NCI-H345 (cell line): ENCODE measurements at places on chromosomes 3 and 15.

GRCh38 chr3:186534113-186534669 lies 10.0 kb downstream of the CRYGS start:
- DNase-seq, result no peak

DNA sequence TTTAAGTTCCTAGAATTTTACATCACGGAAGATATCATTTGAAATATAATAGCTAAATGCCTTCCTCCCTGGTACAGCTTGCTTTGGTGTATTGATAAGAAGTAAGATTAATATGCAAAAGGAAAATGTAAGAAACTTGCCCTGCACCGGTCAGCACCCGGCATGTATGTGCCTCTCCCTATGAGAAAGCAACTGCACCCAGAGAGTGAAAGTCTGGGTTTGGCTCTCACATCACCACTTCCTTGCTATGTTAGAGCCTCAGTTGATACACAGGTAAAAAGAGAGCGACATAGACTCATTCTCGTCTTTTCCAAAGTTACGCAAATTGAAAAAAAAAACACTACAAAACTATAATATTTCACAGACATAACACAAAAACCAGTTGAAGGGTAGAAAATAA lies 96.7 kb downstream of the FOXP1 start:
- DNase-seq, result no peak

- DNase-seq, result no peak
Observed at GRCh38 chr3:182357928-182358327, 435.4 kb upstream of the ATP11B start.

DNA sequence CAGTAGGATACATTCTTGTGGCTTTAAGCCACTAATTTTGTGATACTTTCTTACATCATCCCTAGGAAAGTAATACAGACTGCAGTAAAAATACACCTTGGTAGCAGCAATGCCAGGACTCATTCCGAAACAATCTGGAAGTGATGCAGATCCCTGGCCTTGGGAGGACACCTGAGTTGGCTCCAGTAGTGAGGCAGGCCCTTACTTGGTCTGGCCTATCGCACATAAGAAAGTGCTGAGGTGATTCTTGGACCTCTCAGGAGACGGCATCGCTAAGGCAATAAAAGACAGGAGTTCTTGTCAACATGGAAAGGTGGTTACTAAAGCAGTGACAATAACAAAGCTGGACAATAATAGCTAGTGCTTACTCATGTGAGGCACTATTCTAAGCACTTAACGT lies 126.5 kb downstream of the SUCNR1 start:
- no peak for DNase-seq

DNA sequence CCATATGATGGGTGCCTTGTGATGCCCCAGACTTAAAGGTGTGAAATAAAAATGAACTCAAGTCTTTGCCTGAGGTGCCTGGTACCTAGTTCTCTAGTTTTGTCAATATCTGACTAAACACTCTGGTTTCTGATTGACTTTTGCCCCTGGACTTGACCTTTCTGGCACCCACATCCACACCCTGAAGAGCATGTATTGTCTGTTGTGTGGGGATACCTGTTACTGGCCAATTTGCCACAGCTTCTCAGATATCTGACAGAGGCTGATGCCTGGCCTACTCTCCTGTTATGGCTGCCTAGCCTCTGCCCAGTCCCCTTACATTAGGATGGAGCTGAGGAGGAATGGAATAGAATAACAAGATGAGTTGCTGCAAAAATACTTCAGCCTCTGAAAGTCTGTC lies 3.6 kb downstream of the ZBTB38 start:
- DNase-seq, result no peak

DNA sequence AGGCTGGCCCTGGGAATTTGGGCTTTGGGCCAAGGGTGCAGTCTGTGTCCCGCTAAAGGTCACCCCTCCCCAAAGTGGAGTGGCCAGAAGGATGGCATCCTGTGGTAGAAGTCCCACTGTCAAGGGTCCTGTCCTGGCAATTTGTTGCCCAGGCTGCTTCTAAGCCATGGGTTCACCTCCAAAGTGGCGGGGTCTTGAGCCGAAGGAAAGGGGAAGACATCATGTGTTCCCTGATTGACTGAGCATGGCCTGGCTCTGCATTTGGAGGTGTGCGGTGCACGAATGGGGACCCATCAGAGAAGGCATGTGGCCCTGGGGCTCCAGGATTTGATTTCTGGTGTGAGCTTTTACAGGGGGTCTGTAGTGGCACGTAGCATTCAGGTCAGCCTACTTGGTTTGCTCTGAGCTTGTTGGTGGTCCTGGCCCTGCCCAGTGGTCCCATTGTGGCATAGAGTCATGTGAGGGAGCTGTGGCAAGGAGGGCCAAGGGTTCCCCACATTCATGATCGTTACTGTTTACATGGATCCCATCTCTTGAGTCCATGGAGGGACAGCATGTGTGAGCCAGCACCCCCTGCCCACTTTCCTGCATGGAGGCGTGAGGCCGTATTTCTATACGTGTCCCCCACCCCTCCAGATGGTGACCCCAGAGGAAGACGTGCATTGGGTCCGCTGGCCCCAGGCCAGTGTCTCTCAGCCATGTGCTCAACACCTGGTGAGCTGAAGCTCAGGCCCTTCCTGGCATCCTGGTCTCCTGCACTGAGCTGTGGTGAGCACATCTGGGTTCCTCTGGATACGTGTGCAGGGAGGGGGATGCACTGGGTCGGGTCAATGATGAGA lies 225.1 kb downstream of the SNRPN start:
- DNase-seq, result no peak

DNA sequence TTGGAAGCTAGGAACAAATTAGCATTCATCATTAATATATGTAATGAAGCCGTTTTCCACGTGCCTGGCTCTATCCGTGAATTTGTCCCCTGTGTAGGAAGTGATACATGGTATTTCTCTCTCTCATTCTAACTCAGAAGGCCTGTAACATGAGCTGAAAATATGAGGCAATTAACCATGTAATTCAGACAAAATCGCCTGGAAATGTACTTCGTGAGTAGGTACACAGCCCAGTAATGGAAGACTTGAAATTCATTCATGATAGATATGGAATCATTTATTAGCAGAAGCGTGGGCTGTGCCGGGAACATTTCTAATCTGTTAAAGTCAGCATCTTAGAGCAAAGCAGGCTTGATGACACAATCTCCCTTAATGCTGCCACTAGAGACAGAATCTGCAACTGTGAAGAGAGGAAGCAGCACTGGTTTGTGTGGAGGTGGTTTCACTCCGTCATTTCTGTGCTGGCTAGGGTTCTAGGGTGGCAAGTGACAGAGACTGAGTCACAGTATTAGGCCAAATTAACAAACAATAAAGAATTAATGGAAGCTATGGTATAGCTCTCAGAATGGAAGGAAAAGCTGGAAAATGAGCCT lies 225.0 kb upstream of the PROK2 start:
- no peak for DNase-seq

DNA sequence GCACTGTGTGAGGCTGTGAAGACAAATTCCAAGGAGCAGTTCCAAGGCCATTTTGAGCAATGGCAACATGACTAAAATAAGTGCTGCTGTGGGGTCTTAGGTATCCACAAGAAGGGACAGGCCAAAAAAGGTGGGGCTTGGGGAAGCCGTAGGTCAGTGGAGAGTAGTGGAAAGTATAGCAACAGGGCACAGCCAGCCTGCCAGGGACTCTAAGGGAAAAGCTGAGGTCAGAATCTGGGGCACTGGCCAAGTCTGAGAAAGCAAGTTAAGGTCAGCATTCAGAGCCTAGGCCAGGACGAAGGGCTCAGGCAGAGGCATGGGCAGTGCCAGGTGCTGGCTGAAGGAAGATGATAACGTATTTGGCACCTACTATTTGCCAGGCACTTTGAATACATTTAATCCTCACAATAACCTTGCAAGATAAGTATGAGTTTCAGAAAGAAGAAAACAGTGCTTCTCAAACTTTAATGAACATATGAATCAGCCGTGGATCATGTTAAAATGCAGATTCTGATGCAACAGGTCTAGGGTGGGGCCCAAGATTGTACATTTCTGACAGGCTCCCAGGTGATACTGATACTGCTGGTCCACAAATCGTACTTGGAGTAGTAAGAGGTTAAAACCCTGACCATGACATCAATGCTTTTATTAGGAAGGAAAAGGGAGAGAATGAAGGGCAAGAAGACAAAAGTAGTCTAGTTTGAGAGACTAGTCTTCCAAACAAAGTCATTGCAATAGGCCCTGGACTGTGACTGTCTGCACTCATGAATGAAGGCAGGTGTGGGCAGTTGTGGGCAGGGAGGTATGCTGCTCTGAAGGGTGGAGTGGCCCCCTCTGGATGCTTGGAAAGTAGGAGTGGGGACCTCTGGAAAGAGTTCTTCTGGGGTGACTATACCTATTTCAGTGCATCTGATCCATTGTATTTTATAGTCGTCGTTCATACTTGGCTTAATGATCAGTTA lies 106.3 kb upstream of the ANKRD28 start:
- no peak for DNase-seq

DNA sequence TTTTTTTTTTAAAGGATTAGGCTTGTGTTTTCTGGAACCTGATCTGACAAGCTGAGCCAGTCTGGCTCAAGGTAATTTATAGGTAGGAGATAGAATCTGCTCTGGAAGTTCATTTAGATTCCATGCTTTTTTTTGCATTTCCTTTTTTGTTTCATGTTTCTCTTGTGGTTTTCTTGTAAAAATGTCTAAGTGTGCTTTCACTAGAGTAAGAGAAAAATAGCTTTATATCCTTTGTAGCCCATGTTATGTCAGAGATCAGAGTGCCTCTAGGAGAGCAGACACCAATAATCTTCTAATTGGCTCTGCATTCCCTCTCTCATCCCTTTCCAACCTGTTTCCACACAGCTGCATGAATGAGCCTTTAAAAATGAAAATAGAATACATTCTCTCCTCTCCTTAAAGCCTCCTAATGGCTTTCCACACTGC lies 389.8 kb upstream of the KCNMB2 start:
- DNase-seq, result no peak

DNA sequence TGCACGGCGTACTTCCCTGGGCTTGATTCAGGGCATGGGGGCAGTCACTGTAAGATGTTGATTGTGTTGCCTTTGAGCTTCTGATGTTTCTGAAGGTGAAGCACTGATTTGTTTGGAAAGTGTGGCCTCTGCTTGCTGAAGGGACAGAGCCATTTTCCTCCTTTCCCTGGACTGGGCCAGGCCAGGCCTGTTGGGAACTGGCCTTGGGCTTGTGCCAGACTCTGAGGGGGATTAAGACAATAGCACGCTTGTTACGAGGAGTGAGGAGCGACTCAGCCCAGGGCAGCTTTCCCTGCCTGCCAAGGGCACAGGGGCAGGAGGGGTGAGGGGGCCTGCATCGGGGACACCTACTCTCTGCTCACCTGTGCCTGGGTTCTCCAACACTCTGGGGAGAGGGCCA lies 42.9 kb downstream of the LINGO1 start:
- no peak for DNase-seq

DNA sequence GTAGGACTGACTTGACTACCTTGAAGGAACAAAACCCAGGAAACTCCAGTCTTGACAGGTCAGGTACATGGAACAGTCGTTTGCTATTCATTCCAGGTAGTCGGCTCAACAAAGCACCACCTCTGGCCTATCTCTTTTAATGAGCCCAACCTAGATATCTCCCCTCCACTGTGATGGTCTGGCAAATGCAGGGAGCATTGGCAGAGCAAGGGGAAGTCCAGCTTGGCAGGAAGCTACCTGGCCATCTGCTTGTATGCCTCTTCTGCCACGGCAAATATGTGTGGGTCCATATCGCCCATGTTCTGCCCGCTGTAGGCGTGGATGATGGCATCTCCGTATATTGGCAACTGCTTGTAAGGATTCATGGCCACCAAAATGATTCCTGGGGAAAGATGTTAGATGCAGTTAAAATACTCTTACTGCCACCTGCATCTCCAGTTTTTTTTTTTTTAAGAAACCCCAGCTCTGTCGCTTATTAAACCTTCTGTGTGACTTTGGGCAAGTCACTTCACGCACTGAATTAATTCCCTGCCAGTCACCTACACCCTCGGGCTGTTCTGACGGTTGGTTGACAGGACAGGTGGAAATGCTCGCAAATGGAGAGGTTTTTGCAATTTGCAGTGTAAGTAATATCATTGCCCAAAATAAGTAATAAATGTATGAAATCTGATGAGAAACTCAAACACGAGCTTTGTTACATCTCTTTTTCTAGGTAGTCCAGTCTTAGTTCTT lies 16.8 kb downstream of the MYO5C start:
- no peak for DNase-seq

- DNase-seq, result no peak
Observed at GRCh38 chr3:159964166-159964973, 24.3 kb upstream of the IL12A start.

GRCh38 chr3:171187706-171188290 lies 161.3 kb upstream of the SLC2A2 start:
- no peak for DNase-seq

GRCh38 chr3:50050361-50050760 lies 38.4 kb upstream of the RBM5 start:
- DNase-seq, result no peak

DNA sequence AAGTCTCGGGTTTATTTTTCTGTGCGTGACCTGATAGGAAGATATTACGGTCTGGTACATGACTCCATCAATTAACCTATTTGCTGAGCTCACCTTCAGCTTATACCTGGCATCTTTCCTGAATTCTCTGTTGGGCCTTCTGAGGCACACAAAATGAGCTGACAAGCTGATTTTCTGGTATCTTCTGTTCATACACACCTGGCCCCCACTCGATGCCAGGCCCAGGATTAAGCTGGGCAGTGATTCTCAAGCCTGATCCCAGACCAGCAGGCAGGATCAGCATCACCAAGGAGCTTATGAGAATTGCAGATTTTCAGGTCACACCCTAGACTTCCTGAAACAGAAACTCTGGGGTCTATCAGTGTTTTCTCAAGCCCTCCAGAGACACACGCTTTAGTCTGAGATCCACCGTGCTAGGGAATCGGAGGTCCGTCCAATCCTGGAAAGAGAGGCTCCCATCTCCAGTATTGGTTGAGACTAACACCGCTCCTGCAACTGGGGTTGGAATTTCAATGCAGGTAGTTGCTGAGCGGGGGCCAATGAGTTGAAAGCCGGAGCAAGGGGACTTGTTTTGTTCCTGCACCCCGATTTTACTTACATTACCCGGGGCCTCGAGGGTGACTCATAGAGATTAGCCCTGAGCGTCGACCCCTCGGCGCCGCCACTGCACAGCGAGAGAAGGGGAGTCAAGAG lies 636 bp upstream of the EIF1B start:
- DNase-seq, result no peak

DNA sequence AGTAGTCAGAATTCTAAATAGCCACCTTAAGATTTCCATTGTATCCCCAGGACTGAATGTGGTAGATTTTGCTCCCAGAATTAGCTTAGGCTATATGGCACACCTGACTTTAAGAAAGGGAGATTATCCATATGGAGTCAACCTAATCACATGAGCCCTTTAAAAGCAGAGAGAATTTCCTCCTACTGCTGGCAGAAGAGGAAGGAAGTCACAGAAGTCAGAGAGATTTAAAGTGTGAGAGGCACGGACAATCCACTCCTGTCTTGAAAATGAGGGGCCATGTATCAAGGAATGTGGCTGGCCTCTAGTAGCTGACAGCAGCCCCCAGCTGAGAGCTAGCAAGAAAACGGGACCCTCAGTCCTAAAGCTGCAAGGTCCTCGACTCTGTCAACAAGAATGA lies 26.8 kb downstream of the LRRC31 start:
- no peak for DNase-seq

- no peak for DNase-seq
Observed at GRCh38 chr3:134369231-134369741, 5.0 kb downstream of the AMOTL2 start.

GRCh38 chr3:151101270-151101969 lies 16.0 kb downstream of the MED12L start:
- DNase-seq, result no peak

- no peak for DNase-seq
Observed at GRCh38 chr15:44468709-44469385, 41.4 kb downstream of the CTDSPL2 start.
